ENCODE measurements at places on chromosomes 1 and 21.
A peak's percentile ranks its signal among the peaks of the same experiment; 100 is the strongest.

DNA sequence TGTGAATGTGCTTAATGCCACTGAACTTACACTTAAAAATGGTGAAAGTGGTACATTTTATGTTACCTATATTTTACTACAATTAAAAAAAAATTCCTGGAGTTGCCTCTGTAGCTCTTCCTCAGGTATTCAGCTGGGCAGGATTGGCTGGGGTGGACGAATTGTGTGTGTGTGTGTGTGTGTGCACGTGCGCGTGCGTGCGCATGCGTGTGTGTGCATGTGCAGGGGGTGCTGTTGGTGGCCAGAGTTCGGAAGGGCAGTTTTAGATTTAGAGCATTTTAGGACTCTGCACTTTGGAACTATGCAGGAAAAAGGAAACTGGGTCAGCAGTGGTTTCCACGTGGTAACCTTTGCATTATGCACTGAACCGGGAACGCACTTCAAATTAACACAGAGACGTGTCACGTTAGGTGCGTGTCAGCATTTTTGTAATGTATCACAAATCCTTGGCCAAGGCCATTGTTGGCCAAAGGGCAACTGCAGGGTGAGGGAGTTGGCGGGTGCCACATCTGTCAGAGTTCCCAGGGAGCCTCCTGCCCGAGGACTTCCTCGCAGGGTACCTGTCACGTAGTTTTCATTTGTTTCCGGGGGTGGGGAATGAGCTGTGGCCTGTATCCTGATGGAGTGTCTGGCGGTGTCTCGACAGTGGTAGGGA lies 312.8 kb downstream of the CAMTA1 start:
- DNase-seq = no peak

- no peak for DNase-seq
Observed at GRCh38 chr1:35864813-35865212, 18.2 kb upstream of the AGO1 start.

DNA sequence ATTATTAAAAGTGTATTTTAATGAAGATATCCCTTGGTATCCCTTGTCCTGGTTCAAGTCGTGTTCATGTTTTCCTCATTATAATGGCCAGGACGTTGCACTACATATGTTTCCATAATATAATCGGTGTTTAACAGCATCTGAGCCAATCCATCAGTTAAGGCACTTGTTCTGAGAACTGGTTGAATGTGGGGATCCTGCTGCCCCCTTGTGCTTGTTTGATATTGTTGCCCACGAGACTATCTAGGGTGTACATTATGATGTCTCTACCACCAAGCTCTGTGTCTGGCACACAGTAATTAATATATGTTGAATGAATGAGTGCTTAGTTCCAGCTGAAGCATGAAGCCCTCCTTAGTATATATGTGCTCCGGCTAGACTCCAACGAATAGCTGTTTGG lies 193.0 kb downstream of the CACNA1E start:
- DNase-seq = no peak

- no peak for DNase-seq
Observed at GRCh38 chr21:21196087-21196486, 197.9 kb downstream of the NCAM2 start.

GRCh38 chr1:246726881-246727280 lies 2.7 kb downstream of the SCCPDH start:
- DNase-seq = no peak

DNA sequence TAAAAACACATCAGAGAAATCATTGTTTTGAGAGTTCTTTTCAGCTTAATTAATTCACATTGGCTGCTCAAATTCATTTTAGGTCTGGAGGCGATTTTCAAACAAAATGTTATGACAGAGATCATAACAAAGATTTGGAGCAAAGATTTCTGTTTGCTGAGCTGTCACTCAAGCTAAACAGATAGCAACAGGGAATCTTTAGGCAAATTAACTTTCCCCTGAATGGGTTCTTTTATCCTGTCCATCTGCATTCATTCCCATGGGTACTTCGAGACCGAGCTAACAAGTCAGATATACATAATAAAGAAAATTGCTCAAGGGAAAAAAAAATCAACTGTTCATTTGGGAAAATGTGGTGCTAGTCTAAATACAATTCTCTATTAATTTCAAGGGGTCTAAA lies 30.2 kb upstream of the CA6 start:
- no peak for DNase-seq

DNA sequence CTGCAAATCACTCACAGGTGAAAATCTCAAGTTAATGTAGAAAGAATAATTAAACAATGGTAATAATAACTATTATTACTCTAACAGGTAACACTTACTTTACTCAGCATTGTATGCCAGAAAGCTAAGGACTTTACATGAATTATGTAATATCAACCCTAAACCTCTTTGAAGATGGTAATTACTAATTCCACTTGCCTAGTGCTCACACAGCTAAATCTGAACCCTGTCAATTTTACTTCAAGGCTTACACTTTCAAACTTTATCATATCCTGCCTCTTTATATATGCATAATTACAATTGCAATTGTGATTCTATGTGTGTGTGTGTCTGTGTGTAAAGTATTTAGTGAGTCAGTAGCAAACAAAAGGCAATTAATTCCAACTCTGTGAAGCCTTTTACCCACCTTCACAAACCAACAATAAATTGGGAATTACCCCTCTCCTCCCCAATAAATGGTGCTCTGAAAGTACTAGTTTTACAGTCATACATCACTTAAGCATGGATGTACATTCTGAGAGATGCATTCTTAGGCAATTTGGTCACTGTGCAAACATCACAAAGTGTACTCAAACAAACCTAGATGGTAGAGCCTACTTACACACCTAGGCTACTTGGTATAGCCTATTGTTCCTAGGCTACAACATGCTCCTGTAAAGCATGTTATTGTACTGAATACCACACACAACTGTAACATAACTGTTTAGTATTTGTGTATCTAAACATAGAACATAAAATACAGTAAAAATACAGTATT lies 5.9 kb downstream of the ZNF644 start:
- DNase-seq = no peak

GRCh38 chr1:1857096-1857703 lies 33.7 kb downstream of the GNB1 start:
- no peak for DNase-seq

DNA sequence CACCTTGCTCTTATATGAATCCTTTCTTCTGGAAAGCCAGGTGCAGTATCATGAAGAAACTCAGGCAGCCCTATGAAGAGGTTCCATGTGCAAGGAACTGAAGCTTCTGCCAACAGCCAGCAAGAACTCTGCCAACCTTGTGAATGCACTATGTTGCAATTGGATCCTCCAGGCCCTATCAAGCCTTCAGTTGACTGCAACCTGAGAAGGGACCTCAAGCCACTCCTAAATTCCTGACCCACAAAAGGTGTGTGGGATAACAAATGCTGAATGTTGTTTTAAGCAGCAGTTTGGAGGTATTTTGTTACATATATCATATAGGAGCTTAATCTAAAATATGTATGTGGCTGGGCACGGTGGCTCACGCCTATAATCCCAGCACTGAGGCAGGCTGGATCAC lies 84.0 kb downstream of the RERE start:
- no peak for DNase-seq

- no peak for DNase-seq
Observed at GRCh38 chr1:50681931-50682330, 258.7 kb upstream of the DMRTA2 start.

DNA sequence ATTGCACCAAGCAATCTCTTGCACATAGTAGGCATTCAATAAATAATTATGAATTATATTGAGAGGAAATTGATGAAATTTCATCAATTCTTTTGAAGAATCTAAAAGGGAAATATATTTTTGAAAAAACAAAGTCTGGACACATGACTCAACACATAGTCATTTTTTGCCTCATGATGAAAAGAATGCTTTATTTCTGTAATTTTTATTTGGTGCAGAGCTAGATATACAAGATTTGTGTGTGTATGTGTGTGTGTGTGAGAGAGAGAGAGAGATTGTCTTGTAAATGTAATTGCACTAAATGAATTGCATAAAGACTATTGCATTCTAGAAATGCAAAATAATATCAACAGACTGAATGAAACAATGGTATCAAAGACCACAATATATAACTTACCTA lies 206.2 kb upstream of the C1orf87 start:
- DNase-seq = no peak

DNA sequence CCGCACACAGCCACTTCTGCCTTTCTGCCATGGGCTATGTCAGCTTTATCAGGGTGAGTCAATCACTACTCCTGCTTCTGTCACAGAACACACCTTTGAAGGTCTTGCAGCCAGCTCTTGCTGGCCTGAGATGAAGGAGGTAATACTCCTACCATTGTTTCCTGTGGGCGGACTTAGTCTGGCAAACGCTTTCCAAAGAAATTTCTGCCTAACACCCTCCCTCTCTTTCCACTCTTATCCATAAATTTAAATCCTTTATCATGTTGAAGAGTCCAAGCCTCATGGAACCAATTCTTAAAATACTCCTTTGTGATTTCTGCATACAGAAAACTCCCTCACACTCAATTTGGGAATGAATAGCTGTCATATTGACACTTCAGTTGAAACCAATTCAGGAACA lies 633.1 kb upstream of the CHRM3 start:
- DNase-seq = no peak

DNA sequence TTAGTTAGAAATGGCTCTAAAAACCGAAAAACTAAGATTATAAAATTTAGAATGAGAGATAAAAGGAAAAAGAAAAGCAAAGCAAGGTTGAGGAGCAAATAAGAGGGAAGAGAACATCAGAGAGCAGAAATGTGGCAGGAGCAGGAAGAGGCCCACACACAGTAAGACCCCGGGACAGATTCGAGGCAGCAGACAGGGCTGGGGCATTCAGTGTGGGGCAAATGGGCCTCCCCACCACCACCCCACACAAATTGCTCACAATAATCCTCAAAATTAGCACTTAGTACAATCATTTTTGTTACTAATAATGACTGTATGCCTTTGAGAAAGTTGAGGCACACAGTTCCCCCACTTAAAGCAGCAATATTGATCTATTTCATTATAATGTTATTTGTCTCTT lies 17.1 kb upstream of the SLC44A3 start:
- no peak for DNase-seq

DNA sequence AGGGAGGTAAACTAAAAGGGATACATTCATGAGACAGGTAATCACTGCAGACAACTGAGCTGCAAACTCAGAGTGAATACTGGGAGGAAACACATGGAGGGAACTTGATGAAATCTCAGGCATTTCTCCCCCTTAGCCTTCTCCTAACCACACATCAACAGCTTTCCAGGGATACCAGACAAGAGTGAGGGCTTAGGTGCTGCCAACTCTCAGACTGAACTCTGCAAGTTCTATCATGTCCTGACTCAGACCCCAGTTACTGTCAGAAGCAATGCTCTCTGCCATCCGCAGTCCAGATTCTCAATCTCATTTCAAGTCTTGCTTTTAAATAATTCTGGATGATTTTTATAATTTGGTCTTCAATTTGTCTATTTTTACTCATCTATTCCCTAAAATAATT lies 267.3 kb downstream of the LTN1 start:
- DNase-seq = no peak

GRCh38 chr1:71737768-71738167 lies 544.6 kb downstream of the NEGR1 start:
- no peak for DNase-seq

DNA sequence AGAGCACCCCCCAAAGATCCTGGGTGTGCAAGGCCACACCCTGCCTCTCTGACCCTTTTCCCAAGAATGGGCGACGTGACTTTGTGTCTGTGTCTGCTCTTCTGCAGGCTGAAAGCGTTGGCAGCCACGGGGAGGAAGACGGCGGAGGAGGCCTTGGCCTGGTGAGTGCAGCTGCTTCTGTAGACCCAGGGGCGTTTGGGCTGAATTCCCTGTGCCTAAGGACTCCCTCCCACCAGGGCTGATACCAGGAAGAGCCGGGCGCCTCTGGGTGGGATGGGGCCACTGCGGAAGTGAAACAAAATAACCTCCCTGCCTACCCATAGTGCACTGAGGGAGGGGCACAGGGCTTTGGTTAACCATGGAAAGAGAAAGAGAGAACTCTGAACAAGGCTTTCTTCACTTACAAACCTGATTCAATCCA lies 2.5 kb downstream of the UBASH3A start:
- peak; percentile 78 for DNase-seq

DNA sequence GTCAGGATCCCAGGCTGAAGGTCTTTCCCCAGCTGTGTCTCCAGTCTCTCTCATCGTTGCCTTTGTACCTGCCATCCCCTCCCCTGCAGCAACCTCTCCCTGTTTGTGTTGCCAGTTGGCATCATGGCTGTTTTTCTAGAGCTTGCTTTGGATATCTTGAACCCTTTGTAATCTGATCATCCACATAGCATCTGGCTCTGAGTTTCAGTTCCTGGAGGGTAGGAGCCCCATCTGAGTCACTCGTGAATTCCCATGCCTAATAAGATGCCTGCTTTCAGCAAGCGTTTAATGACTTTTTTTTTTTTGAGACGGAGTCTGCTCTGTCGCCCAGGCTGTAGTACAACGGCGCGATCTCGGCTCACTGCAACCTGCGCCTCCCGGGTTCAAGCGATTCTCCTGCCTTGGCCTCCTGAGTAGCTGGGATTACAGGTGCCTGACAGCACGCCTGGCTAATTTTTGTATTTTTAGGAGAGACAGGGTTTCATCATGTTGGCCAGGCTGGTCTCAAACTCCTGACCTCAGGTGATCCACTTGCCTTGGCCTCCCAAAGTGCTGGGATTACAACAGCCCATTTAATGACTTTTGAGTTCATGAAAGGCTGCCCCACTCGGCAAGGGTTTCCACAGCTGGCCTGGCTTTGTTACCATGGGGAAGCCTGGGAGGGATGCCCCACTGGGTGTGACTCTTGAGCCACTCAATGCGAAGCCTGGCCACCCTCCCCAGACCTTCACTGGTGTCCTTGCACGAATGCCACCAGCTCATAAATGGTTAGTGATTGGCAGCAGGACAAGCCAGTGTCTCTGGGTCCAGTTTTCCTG lies 11.9 kb downstream of the ALPL start:
- no peak for DNase-seq

- no peak for DNase-seq
Observed at GRCh38 chr1:109668123-109668775, 392 bp downstream of the GSTM2 start.

DNA sequence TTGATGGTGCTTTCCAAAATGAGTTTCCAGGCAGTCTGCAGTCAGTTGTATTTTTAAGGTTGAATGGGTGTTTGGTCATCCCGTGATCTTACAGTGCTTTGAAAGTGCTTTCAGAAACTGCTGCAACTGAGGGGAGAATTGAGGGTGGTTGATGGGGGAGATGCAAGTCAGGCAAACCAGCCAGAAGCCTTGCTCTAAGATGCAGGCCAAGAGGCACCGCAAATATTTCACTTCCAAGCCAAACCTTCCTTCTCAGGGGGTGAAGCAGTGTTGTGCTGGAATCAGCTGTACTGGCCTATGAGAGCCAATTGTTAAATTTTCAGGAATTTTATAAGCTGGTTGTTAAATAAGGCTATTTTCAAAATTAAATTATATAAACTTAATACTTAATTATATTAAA lies 151.6 kb downstream of the KCNJ6 start:
- DNase-seq = no peak
